ENCODE measurements at places on chromosomes 5 and 9.
A peak's percentile ranks its signal among the peaks of the same experiment; 100 is the strongest.

- DNase-seq: no peak
These were observed 276.2 kb downstream of the SYK start for GRCh38 chr9:91077624-91078368.

GRCh38 chr5:174750711-174751110, 26.3 kb downstream of the MSX2 start:
- DNase-seq: no peak

- no peak for DNase-seq
These were observed 17.4 kb downstream of the C5orf15 start for GRCh38 chr5:133950821-133951612.

DNA sequence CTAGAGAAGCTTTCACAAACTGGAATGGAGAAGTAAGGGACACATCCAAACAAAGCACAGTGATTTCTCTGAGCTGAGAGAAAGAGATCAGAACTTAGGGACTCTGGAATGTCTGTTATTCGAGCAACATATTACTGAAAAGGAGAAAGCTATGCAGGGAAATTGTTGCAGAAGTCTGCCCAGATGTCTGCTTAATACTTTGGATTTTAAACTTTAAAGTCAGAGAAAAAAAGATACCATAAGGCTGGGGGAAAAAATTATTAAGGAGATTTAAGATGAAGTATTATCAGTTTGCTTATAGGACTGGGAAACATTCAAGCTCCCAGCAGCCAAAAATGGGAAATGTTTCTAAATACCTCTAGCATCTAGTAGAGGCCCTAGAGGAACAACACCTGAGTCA, 803.9 kb downstream of the TAF11L14 start:
- DNase-seq: no peak

DNA sequence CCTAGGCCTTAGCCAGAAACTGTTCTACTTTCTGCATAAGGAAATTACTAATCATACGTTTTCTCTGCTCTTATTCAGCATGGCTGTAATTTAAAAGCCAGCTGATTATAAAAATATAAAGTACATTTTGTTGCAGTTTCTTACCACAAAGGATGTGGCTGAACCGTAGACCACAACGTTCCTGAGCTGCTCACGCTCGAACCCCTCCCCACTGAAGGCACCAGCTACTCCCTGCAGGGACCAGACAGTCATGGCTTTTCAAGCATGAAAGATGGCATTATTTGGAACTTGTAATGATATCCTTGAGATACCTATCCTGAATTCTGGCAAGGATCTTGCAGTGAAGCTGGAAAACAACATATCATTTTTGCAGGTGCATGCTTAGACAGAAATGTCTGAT, 91.8 kb upstream of the DMRT1 start:
- no peak for DNase-seq

GRCh38 chr9:87179553-87180340, 232.4 kb upstream of the GAS1 start:
- no peak for DNase-seq

- no peak for DNase-seq
These were observed 48.8 kb downstream of the TARS1 start for GRCh38 chr5:33489481-33490067.

DNA sequence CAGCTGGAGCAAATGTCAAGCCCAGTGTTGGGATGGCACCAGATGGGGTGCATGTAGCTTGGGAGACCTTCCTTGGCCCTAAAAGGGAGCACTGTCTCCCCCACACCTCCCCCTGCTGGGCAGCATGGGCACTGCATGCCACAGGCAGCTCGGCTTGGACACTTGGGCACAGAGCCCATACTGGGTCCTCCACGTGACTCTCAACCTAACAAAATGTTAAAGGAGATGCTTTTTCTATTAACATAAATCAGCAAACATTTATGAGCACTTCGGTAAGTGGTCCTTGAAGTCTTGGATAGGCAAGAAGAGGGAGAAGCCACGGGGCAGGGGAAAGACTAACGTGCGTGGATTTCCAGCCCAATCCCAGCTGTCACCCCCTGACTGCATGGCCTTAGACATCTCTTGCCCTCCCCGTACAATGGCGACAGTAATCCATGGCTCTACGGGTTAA, 23.9 kb upstream of the MAPK9 start:
- peak; percentile 67 for DNase-seq

DNA sequence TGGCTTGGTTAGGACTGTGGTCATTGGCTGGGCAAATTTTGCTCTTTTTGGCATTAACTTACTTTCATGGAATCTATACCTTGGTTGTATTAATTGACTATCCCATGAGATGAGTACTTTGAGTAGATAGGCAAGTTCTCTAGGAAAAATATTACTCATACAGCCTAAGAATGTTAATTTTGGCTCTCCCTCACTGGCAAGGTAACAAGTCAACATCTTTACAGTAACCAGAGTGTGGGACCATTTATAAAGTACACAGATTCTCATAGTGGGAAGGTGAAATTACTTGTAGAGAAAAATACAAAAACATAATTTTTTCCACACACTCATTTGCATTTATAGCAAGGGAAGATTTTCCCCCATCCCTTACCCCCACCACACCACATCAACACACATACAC, 154.6 kb upstream of the ZNF608 start:
- no peak for DNase-seq

DNA sequence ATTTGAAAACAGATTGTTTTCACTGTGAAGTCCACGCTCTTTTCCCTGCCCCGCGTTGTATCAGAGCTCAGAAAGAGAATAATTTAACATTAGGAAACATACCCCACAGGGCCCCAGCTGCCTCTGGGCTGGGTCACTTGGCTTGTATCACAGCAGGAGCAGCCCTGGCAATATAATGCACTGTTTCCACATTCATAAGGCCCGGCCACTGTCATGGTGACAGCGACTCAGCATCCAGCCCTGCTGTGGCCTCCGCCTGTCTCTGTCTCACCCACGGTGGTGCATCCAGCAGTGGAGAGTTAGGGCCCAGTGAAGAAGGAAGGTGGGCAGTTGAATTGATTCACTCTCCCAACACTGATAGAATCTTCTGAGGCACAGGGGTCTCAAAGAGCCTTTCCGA, 188.9 kb downstream of the NSG2 start:
- no peak for DNase-seq
